ENCODE measurements at places on chromosomes 2 and 18.

- no peak for DNase-seq
Observed at GRCh38 chr2:8059255-8059654, 622.6 kb upstream of the ID2 start.

- no peak for DNase-seq
Observed at GRCh38 chr2:55120634-55121359, 70.5 kb upstream of the RTN4 start.

DNA sequence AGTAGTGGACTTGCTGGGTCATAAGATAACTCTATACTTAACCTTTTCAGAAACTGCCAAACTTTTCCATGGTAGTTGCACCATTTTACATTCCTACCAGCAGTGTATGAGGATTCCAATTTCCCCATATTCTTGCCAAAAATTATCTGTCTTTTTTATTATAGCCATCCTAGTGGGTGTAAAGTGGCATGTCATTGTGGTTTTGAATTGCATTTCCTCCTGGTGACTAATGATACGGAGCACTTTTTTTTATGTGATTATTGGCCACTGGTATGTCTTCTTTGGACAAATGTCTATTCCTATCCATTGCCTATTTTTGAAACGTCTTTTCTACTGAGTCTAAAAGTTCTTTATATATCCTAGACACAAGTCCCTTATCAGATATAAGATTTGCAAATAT is 44.3 kb downstream of the CACNB4 start:
- no peak for DNase-seq

DNA sequence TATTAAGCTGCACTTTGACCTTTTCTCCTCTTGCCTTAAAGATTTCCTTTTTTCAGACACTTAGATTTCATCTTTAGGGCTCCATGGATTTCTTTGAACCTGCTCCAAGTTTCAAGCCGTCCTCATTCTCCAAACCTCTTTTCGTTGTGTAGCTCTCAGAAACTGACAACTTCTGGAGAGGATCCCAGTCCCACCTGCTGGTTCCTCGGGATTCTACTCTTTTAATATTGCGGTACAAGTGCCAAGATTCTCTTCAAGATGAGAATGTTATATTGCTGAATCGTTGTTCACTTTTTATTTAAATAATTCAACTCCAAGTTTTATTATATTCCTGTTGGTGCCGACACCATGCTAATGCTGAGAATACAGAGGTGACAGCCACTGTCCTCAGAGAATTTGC is 141.1 kb downstream of the CDH20 start:
- DNase-seq = no peak

GRCh38 chr2:23554054-23554697 is 169.2 kb downstream of the KLHL29 start:
- DNase-seq = no peak

DNA sequence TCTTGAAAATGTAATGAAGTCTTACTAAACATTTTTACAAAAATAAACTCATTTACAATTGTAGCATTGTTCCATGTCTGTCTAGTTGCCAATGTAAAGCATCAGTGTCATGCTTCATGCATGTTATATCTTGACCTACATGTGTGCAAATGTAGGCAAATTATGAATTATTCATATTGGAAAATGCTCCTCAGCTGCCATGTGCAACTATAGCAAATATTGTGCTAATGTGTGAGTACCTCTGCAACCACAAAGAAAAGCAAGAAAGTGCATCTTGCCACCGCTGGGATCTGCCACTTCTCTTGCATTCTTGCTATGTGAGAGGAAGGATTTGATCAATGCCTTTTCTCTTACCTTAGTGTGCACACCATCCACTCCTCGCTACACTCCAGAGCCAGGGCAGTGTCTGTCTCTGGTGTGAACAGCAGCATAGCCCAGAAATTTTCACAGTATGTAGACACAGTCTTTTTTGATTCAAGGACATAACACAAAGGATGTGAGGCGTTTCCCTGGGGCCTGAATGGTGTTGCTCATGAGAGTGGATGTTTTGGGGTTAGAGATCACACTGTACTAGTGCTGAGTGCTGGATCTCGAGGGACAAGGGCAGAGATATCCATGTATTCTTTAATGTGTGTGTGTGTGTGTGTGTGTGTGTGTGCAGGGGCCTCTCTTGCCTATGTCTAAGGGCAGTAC is 47.6 kb upstream of the HAAO start:
- no peak for DNase-seq
